ENCODE measurements at places on chromosomes 11 and 22.
A peak's percentile ranks its signal among the peaks of the same experiment; 100 is the strongest.

DNA sequence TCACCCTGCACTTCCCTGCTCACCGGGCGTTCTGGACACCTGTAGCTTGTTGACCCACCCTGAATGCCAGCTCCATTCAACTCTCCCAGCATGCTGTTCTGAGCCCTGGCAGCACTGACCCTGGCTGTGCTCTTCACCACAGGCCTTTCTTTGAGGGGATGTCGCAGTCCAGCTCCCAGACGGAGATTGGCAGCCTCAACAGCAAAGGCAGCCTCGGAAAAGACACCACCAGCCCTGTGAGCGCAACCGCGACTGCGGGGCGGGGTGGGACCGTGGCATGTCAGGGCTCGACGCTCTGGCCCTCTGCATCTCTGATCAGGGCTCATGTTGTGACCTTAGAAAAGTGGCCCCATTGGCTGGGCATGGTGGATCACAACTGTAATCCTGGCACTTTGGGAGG is 47.4 kb upstream of the RAB1B start:
- no peaks in the 10 kb centered on the region for H3K27me3 ChIP-seq
- H3K27ac ChIP-seq = no peak overlapping the region
- no peak overlapping the region for H3K4me3 ChIP-seq
- H3K4me1 ChIP-seq = peaks cover 4% of the 10 kb centered on the region
- no peak for DNase-seq
- H3K36me3 ChIP-seq = peaks cover 11% of the 10 kb centered on the region

- no peaks in the 10 kb centered on the region for H3K27me3 ChIP-seq
- H3K4me1 ChIP-seq = peaks cover 4% of the 10 kb centered on the region
- peak overlapping the region; percentile 10 for H3K27ac ChIP-seq
- peaks cover 1% of the 10 kb centered on the region for H3K36me3 ChIP-seq
- no peak overlapping the region for H3K4me3 ChIP-seq
- no peak for DNase-seq
These were observed 145.1 kb downstream of the TBC1D22A start for GRCh38 chr22:46907241-46908215.

- H3K4me3 ChIP-seq = no peak overlapping the region
- H3K27ac ChIP-seq = no peak overlapping the region
- H3K27me3 ChIP-seq = no peaks in the 10 kb centered on the region
- no peak for DNase-seq
- no peaks in the 10 kb centered on the region for H3K36me3 ChIP-seq
- H3K4me1 ChIP-seq = no peaks in the 10 kb centered on the region
These were observed 13.3 kb upstream of the LIPT2 start for GRCh38 chr11:74506823-74507222.

DNA sequence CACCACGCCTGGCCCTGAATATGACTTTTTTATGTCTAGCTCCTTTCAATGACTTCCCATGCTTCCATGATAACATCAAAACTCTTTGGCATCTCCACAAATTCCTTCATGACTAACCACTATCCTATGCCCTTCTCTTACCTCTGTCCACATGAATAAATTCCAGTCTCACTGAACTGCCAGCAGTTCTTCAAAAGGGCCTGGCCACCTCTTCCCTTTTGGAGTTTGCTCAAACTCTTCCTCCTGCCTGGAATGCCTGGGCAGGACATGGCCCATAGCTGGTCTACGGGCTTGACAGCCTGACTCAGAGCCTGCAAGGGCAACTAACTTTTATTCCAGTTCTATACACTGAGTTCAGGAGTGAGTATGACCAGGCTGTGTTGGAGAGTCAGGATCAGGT is 41.8 kb upstream of the ZBTB16 start:
- no peaks in the 10 kb centered on the region for H3K36me3 ChIP-seq
- no peak overlapping the region for H3K4me3 ChIP-seq
- H3K4me1 ChIP-seq = no peaks in the 10 kb centered on the region

DNA sequence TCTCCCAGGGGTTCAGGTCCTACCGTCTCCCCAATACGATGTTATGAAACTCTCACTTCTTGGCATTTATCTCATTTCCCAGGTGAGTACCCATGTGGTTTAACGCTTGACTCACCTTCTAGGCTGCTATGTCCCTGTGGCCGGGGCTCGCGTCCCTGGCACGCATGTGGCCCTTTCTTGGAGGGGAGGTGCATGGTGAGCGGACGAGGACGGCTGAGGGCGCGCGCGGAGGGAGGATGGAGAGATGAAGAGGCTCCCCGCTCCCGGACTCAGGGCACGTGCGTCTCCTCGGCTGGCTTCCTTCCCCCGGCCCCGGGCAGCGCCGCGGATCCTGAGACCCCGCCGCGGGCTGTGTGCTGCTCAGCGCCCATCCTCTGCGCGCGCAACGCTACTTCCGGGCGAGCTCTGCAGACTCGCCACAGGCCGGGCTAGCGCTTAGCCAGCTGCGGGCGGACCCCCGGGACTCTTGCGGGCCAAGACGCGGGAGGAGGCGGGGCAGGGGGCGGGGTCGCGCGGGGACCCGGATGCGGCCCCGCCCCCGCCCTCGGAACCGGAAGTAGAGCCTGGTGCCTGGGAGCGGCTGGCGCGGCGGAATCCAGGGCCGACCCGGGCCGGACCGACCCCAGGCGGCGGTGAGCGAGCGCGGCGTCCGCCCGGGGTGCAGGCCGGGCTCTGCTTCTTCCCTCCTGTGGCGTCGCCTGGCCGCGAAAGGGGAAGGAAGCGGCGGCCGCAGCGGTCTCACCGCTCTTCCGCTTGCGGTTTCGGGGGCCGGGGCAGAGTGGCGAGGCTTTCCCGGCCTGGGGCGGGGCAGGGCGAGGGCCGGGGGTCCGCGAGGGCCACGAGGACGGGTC is at the start of gene CTTN:
CTTN (plus strand) TSS at position 547 of the 851 bp plus-strand sequence. CDS start 8,769 bp downstream, outside the sequence.
- peak; percentile 89 for DNase-seq
- H3K27ac ChIP-seq = peak within 1 kb of the TSS; percentile 84
- H3K4me1 ChIP-seq = peaks cover 14% of the 10 kb centered on the region
- no peaks in the 10 kb centered on the region for H3K27me3 ChIP-seq
- peak within 1 kb of the TSS; percentile 84 for H3K4me3 ChIP-seq

GRCh38 chr11:11963067-11963466 is 45.4 kb downstream of the DKK3 start:
- H3K4me1 ChIP-seq = peaks cover 1% of the 10 kb centered on the region
- H3K27ac ChIP-seq = no peak overlapping the region
- H3K4me3 ChIP-seq = no peak overlapping the region
- peaks cover 14% of the 10 kb centered on the region for H3K36me3 ChIP-seq
- no peaks in the 10 kb centered on the region for H3K27me3 ChIP-seq
- DNase-seq = no peak

DNA sequence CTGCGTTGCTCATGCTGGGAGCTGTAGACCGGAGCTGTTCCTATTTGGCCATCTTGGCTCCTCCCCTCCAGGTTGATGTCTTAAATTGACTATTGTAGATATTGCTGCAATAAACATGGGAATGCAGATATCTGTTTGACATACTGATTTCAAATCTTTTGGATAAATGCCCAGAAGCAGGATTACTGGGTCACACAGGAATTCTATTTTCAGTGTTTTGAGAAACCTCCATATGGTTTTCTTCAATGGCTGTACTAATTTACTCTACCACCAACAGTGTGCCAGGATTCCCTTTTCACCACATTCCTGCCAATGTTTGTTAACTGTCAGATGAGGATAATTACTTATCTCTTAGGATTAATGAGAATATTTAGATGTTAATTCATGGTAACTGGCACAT is 467.0 kb downstream of the LUZP2 start:
- no peak for DNase-seq
- no peaks in the 10 kb centered on the region for H3K4me1 ChIP-seq
- H3K4me3 ChIP-seq = no peak overlapping the region
- no peak overlapping the region for H3K27ac ChIP-seq
- no peaks in the 10 kb centered on the region for H3K27me3 ChIP-seq
